Hematopoietic multipotent progenitor cell treated with erythropoietin and hydrocortisone succinate and interleukin-3 and kit ligand, for 8 days (in vitro differentiated cells): ENCODE measurements at places on chromosomes 13 and 19.

GRCh38 chr13:73608157-73608516 lies 526.1 kb downstream of the KLF12 start:
- DNase-seq = no peak

DNA sequence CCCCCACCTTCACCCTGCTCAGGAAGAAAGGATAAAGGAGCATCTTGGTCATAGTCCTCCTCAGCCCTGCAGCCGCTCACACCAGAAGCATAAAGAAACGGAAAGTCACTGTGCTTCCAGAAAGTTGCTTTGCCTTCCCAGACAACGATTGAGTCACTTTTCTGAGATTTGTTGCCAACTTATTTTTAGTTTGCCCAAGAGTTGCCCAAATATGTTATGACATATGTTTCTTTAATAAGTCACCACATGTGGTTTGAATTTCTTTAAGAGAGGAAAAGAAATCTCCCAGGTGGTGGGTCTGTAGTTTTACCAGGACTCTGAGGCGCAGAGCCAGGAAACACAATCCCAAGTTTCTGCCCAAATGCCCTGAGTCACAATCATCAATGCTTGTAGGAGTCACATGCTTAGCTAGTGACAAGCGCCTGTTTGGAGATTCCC lies 63.4 kb upstream of the LRCH1 start:
- no peak for DNase-seq

DNA sequence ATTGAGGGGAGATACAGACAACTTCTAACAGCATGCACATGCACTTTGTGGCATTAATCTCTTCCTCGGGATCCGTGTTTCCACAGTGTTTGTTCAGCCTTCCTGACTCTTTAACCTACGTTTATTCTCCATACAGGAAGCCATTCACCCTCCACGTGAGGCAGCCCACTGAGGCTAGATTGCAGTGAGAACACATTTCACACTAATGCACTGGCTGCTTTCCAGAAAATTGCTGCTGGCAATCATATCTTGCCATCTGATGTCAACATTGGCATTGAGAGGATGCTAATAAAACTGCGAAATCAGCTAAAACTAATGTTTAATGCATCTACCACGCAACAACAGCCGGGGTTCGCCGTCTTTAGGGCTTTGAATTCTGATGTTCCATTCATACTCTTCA lies 30.0 kb downstream of the DCLK1 start:
- DNase-seq = no peak

DNA sequence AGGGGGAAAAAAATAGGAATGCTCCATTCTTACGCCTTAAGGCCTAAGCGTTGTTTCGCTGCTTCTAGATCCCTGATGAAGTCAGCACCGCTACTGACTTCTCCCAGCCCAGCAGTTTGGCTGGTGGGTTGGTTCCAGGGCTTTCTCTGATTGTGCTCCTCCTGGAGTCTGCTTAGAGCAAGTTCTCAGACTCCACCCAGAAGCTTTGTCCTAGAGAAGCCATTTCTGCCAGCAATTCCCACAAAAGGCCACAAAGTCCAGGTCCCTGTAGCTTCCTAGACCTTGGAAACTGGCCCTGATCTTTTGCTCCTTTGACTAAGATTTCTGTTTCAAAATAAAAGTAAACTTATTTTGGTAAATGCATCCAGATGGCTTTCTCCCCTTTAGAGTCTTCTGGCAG lies 65.4 kb downstream of the KCTD12 start:
- DNase-seq = no peak

GRCh38 chr13:96041326-96042110 lies 11.7 kb downstream of the UGGT2 start:
- DNase-seq = no peak

- DNase-seq = no peak
Observed at GRCh38 chr13:30907121-30907861, 1.2 kb downstream of the MEDAG start.

DNA sequence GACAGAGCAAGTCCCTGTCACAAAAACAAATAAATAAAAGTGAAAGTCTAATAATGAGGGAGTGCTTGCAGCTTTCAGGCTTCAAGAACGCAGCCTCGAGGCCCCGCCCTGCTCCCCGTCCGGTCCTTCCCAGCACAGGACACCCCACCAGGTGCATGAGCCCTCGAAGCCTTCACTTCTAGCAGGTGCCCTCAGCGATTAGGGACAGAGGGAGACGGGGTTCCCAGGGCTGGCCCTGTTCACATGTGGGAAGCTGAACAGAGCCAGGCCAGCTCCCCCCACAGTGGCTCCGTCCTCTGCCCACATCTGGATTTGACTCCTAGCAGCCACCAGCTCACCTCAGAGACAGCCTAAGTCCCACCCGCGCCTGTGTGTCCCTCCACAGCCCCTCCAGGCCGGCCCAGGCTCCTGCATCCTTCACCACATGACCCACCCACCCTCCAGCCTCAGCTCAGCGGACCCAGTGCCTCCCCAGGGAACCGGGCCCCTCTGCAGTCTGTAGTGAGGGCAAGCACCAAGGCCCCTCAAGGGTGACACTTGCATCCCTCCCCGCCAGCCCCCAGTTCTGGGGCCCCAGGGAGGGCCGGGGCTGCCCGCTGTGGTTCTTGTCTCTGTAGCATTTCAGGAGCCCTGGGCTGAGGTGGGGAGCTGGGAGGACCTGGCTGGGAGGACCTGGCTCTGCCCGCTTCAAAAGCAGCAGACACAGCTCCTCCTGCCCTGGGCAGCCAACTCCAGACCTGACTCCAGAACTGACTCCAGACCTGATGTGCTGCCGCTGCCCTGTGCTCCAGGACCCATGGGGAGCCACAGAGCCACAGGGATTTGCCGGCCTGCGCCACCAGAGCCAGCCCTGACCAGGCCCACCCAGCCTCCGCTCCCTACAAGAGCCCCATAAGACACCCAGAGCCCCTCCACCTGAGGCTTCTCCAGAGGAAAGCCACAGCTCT lies 27.2 kb downstream of the GPX4 start:
- DNase-seq = no peak

- DNase-seq = peak; percentile 51
Observed at GRCh38 chr19:19304186-19304965, 15.9 kb downstream of the SUGP1 start.

DNA sequence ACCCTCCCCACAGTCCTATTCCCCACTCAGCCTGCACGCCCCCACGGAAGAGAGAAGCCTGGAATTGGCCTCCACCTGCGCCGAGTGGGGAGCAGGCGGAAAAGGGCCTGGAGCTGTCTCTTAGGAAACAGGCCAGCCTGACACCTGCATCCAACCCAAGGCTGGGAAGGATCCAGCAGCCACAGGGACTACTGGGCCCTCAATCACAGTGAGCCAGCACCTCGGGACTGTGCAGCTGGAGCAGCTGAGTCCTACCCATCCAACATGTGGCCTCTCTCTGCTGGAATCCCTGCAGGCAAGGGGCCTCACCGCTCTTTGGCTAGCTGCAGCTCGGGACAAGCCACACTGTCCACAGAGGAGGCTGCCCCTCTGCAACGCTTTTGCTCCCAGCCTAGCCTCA lies 8.3 kb upstream of the EPHX3 start:
- no peak for DNase-seq

GRCh38 chr13:100434010-100434763 lies 154.4 kb downstream of the GGACT start:
- DNase-seq = no peak

DNA sequence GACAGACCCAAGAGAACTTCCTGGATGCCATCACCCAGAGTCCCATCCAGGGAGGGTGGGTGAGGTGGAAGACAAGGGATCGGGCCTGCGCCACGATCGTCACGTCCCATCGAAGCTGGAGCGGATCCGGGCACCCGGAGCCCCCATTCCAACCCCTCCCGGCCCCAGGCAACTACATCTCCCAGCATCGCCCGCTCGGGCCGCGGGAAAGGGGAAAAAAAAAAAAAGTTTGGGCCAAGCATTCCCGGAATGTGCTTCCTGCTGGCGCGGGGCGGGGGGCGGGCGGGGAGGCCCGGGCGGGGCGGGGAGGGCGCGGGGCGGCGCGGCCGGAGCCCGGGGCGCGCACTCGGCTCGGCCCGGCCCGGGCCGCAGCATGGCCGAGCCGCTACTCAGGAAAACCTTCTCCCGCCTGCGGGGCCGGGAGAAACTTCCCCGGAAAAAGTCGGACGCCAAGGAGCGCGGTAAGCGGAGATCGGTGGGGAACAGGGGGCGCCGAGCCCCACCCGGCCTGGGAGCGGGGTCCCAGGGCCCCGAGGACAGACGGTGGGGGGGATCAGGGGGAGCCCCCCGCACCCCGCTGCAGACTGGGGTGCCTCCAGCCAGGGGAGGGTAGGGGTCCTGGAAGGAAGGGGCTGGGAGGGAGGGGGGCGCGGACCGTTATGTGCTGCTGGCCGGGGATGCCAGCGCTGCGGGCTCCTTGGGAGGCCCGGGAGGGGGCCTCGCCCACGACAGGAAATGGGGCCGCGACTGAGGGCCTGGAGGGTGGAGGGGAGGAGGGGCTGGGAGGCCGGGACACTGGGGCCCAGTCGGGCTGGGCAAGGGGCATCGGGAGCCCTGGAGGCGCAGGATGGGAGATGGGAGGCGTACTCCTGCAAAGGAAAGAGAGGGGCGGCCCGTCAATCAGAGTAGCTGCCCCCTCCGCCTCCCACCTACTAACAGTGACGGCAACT lies at the start of gene SYDE1:
Gene SYDE1, plus strand, starts transcription at position 341 of the 950 bp plus-strand sequence. Its CDS starts 33 bp downstream, at position 374.
- DNase-seq = no peak

DNA sequence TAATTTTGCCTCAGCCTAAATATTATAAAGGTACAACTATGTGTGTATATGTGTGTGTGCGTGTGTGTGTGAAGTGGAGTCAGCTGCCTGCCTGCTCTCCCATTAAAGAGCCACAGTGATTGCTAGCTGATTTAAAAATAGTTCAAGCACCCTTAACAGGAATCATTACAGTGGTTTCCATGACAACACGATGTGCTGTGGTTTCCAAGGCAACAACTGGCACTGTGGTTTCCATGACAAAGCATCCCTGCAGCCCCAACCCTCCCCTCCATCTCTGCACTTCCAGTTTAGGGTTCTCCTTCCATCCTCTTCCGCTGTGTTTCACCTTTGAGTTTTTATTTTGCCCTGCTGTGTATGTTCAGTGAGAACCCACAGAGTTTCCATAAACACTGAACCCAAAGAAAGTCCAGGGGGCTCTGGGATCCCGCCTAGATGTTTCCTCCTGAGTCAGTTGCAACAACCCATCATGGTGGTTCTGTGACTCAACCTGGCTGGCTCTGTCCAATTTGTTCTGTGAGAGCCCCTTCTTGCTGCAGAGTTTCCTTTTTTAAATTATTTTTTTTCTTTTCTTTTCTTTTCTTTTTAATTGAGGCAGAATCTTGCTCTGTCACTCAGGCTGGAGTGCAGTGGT lies 7.1 kb upstream of the PNMA8A start:
- no peak for DNase-seq

DNA sequence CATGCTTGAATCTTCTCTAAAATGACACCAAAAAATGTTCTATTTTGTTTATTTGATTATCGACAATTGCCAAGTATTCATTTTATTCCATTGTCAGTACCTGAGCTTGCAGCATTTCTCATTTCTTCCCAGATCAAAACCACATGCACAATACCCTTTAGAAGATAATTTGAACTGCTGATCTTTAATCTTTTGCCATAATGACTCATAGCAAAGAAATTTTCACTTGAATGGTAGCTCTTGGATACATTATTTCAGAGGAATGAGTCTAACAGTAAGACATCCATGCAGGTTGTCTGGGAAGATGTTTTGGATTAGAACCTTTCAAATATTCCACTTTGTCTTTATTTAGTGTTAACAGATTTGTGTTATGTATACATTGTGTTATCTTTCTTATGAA lies 42.0 kb upstream of the RXFP2 start:
- DNase-seq = no peak

GRCh38 chr19:55641426-55642152 lies 787 bp downstream of the ZNF580 start:
- DNase-seq = peak; percentile 34

DNA sequence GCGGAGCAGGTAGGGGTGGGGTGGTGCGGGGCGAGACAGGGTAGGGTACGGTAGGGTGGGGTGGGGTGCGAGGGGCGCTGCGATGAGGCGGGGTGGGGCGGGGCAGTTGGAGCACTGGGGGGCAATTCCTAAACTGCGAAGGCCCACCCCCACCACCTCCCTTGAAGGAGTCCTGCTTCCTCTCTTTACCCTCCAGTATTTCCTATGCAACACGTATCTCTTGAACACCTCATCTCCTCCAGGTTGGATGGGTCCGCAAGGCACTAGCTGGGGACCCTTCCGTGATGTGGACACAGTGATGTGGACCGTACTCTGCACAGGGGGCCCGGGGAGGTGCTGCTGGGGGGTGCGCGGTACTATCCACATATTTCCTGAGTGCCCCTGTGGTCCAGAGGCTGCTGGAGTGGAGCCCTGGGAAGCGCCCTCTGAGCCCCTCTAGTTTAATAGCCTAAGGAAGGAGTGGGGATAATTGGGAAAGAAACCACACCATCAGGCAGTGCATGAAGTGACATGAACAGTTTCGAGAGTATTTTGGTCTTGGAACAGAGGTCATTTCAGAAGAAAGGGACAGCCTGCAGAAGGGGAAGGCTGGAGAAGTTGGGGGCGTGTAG lies 1.1 kb downstream of the IL17D start:
- DNase-seq = no peak
